GM18507 (cell line): ENCODE measurements at places on chromosomes 11 and 22.

- DNase-seq: no peak
Observed at GRCh38 chr11:134657631-134658030, 245.6 kb upstream of the B3GAT1 start.

- no peak for DNase-seq
Observed at GRCh38 chr11:134071306-134071705, 2.4 kb downstream of the JAM3 start.

DNA sequence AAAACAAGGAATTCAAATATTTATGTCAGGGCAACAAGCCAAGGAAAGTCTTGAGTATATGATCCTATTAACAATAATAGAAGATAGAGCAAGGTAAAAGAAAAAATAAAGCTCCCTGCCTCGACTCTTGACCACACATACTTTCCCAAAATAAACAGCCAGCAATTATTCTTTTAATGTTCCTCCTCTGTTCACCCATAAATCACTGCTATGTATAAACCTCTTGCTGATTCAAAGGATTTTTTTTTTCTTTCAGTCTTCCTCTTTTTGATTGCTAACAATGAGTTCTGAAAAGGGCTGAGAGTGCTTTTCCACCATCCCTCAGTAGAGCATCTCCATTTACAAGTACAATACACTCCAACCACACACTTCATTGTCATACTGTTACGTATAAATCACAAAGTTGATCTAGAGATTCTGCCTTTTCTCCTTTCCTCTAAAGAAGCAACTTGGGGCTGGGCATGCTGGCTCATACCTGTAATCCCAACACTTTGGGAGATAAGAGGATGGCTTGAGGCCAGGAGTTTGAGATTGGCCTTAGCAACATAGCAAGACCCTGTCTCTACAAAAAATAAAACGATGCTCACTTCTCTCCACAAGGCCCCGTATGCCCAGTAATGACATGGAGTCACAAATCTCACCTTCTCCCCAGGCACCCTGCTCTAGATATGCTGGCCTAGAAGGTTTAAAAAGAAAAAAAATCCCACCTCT, 24.0 kb downstream of the RAB30 start:
- DNase-seq: no peak

GRCh38 chr11:27313157-27313821, 49.7 kb downstream of the CCDC34 start:
- no peak for DNase-seq

DNA sequence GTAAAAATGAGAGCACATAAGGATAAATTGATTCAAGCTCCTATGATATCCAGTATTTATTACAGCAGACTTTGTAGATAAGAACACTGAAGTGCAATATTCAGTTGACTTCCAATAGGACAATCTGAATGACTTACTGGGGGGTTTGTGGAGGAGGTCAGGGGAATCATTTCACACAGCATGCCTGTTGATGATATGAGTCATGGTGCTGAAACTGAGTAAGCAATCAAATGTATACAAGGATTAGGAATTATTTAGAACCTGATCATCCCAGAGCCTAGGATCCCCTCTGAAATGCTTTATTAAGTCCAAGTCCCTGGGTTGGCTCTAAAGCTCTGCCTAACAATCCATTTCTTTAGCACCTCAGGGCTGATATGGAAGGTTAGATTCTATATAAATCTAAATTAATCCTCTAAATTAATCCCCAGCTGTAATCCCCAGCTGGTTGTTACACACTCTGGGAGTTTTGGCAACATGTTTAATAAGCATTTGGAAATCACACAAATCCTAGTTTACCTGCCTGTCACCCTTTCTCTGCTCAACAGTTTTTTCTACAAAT, 326.4 kb downstream of the GUCY1A2 start:
- no peak for DNase-seq

GRCh38 chr11:63916837-63917691, at the start of gene RCOR2:
Gene RCOR2, minus strand, starts transcription at chr11:63917164. Its CDS starts 708 bp downstream, at chr11:63916456.
- peak; percentile 77 for DNase-seq

DNA sequence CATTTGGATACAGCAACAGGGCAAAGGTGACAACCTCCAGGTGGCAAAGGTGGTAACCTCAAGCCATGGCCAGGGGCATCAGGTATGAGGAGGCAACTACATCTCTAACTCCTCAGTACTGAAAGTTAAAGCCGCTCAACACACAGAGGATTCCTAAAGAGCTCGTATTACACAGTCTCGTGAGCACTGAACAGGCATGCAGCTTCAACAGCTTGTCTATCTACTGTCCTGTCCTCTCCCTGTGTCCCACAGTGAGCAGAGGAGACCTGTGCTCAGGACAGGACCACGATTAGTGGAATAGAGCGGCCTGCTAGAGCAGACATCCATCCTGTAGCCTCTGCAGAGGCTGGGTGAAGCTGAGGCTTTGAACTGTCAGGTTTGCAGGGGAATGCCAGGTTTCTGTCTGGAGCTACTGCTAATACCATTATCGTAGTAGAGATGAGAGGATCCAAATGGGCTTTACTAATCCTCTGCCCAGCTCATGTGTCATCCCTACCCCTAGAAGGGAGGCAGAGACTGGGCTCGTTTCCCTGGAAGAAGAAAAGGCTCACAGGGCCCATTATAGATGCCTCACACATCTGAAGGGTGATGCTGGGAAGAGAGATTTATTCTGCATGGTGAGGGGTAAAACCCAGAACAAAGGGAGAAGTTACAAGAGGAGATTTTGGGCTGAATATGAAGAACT, 415.2 kb downstream of the LARGE1 start:
- DNase-seq: no peak

DNA sequence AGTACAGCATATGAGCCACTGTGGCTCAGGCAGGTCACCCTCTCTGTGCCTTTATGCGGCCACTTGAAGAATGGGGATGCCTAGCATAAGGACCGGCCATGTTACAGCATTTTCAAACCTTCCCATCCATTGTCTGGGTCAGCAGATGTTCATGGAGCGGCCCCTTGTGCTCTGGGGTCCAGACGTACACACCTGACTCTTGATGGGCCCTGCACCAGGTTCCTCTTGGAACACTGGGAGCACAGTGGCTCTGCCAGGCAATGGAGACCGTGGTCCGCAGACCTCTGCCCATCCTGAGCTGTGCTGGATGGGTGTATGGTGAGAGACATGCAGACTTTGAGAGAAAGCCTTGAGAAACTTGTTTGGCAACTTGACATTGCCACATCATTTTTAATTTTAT, 9.8 kb downstream of the PRDM11 start:
- DNase-seq: no peak

- no peak for DNase-seq
Observed at GRCh38 chr11:43489869-43490465, 131.2 kb downstream of the TTC17 start.

- peak; percentile 4 for DNase-seq
Observed at GRCh38 chr11:95641495-95641894, 148.1 kb downstream of the FAM76B start.

DNA sequence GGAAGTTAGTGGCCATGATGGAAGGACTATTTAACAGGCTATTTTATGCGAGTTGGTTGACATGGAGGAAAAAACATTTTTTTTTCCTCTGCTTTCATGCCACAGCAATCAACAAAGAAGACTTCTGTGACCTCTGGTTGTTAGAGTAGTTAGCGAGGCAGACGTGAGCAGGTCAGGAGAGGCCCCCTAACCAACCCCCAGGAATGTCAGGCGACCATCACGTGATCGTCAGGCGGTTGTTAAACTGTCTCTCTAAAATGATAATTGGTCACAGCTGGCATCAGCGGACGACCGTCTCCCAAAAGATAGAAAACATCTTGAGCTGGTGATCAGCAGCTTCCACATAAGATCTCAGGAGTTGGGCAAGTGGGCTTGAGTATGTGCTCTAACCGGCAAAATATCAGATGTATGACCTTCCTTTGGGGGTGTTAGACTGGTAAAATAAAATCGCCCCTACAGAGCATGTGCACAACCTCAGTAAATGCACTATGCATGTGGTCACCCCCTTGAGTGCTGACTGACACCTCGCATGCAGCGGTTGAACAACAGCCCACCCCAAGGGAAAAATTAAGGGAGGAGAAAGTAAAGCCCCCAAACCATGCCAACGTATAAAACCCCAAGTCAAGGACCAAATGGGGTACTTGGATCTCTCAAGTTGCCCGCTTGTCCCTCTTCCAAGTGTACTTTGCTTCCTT, 20.9 kb upstream of the NARS2 start:
- no peak for DNase-seq

GRCh38 chr11:59138643-59139042, 4.0 kb upstream of the FAM111A start:
- DNase-seq: no peak

DNA sequence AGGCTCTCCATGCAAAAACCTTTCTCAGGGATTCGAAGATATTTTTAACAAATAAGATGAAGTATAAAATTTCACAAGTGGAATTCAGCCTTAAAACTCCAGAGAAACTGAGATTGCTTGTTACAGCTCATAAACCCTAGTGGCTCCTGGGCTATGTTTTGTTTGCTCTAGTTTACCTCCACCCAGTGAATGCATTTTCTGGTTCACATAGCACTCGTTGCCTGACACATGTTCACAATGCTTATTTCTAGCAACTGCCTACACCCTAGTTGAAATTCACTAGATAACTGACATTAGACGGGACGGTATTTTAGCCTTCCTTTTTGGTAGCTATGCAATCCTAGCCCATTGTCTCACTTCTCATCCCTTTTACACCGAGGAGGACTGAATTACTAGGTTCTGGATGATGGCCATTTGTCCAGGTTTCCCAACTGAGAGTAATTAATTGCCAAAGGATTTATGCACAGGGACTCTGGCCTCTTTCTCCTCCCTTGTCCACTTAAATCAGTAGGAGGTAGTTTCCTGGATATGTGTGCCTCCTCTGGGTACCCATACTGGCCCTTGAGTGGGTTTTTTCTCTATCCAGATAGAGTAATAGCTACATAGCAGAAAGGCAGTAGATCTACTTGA, 951.6 kb downstream of the DLG2 start:
- no peak for DNase-seq

DNA sequence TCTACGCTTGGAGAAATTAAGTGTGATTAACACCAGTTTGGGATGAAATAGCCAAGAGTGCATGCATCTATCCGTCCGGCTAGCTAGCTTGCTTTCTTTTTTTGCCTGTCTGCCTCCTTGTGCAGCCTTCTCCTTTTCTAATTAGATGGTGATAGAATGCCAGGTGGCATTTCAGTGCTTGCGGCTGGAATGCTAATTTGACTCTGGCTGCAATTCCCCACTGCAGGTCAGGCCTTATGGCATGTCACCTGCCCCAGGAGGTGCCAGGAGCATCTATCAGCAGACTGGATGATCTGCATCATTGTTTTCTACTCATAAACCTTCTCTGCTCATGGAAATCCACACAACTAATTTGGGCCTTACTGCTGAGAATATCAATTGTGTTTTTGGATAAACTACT, 51.1 kb upstream of the CABP7 start:
- DNase-seq: no peak

- DNase-seq: no peak
Observed at GRCh38 chr22:35604621-35605368, 12.3 kb downstream of the MB start.

DNA sequence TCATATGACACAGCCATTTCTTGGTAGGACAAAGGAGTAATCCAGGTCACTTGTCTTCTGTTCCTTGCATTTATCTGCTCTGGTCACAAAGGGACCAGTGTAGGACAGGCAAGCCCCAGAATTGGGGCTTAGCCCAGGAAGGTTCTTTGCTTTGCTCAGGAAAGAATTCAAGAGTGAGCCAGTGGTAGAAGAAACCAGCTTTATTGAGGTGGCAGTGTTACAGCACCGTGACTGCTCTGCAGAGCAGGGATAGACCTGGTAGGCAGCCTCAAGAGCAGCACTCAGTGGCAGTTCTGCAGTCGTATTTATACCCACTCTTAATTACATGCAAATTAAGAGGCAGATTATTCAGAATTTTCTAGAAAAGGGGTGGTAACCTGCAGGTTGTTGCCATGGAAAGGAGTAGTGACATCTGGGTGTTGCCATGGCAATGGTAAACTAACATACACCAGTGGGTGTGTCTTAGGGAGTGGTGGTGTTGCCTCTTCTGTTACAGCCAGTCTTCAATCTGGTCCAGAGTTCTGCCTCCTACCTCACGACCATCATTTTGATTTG, 84.9 kb upstream of the RAB1B start:
- no peak for DNase-seq
